ENCODE measurements at places on chromosomes 4 and X.

- no peak for DNase-seq
Measured at GRCh38 chr4:84879651-84880200, 86.8 kb downstream of the WDFY3 start.

DNA sequence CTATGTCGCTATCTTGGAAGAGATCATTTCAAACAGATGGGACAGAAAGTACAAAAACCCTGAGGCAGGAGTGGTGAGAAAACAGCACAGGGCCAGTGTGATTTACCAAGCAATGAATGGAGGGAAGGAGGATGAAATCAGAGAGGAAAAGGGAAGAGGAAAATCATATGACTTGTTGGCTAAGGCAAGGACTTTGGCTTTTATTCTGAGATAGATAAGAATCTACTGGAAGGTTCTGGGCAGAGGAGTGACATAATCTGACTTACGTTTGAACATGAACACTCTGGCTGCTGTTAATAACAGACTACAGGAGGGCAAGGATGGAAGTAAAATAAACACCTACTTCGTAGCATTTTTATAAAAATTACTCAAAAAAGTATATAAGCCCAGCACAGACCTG is 207.8 kb upstream of the SLC7A11 start:
- no peak for DNase-seq

DNA sequence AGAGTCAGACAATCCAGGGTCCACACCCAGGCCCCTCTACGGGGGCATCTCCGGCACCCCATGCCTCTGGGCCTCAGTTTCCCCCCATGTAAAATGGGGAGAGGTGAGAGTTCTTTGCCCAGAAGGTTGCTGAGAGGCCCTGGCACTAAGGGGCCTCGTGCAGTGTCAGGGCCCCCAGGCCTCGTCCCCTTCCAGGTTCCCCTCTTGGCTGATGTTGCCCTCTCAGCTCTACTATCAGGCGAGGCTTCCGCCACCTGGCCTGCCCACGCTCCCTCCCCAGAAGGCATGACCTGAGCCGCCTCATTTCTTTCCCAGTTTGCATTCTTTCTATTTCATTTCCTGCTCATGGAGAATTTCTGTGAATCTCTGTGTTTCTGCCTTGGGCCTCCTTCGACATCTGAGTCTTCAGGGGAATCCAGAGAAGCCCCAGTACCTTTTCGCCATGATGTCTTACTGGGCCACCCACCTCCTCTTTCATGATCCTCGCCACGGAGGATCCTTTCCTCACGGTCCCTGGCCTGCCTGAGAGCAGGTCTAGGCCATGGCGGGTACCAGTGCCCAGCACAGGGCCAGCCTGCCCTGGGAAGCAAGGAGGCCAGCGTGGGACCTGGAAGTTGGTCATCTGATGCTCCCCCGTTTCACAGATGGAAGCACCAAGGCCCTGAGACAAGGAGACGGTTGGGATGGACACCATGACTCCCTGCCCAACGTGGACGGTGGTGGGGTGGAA is 21.9 kb upstream of the MRFAP1 start:
- DNase-seq: no peak

DNA sequence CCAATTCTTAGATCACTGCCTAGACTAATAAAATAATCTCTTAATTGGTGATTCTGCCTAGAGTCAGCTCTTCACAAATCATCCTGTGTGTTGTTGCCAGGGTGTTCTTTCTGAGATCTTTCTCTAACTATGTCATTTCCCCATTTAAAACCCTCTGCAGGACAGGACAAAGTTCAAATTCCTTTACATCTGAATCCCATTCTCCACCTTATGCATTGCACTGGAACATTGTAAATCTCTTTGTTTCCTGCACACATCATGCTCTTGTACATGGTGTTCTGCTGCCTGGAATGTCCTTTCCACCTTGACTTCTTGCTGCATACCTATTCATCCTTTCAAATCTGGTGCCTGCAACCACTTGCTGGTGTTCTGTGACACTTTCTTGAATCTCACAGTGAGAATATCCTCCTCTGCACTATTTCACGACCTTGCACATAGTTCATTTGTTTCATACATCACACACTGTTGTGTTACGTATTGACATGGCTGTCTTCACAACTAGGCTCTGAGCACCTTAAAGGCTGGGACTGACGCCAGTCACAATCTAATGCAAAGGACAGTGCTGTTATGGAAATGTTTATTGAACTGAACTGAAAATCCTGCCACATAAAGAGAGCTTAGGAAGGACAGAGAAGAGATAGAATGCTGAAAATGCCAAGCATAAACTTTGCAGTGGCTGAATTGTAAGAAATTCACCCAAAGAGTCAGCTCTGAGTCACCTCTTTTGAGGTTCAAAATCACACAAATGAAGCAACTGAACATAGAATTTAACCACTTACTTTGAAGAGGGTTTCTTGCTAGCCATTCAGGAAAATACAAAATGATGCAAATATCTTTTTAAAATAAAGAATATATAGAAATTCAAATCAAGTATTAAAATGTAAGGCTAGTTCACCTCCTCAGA is 26.4 kb upstream of the SMIM14 start:
- DNase-seq: no peak

DNA sequence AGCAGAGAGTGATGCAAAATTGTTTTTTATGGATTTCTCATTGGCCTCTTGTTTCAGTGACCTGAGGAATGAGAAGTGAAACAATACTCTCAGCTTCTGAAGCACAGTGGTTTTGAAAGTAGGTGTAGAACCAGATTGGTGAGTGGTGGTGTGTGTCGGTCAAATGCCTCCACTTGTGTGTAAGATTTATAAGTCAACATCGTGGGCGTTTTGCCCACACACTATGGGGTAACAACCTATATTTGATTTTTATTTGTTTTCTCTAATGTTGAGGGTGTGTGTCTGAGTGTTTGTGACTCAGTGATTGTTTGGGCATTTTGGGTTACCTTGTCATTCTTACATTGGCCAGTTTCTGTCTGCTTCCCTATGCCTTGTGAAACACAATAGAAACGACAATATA is 23.3 kb downstream of the ADGRL3 start:
- no peak for DNase-seq

DNA sequence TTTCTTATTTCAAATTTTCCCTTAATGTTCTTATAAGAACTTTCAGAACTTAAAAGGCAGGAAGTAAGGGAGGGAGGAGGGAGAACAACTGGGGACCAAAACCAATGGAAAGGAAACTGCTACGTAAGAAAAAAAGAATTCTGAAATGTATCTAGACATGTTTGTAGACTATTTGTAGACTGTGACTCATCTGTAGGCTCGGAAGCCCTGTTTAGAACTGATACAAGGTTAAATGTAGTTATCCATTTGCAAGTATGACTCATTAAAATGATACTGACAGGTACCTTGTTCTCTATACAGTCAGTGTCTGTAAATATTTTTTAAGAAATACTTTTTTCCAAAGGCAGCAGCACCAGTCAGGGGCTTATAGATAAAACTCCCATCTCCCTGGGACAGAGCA is 202.0 kb downstream of the DHX15 start:
- no peak for DNase-seq

DNA sequence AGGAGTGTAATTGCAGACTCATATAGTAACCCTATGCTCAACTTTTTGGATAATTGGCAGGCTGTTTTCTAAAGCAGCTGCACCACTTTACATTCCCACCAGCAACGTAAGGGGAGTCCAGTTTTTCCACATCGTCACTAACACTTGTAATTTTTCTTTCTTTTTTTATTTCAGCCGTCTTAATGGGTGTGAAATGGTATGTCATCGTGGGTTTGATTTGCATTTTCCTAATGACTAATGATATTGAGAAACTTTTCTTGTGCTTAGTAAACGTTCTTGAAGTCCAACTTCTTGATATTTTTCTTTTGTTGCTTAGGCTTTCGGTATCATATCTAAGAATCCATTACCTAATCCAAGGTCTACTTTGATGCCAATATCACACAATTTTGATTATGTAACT is 95.3 kb upstream of the IL1RAPL1 start:
- no peak for DNase-seq

- no peak for DNase-seq
Measured at GRCh38 chrX:38799995-38800580, 1.2 kb upstream of the MID1IP1 start.

- DNase-seq: no peak
Measured at GRCh38 chrX:17860811-17861488, at the start of gene RAI2. Gene RAI2, minus strand, starts transcription at chrX:17861298. Its CDS starts 59,288 bp downstream, at chrX:17802010.

DNA sequence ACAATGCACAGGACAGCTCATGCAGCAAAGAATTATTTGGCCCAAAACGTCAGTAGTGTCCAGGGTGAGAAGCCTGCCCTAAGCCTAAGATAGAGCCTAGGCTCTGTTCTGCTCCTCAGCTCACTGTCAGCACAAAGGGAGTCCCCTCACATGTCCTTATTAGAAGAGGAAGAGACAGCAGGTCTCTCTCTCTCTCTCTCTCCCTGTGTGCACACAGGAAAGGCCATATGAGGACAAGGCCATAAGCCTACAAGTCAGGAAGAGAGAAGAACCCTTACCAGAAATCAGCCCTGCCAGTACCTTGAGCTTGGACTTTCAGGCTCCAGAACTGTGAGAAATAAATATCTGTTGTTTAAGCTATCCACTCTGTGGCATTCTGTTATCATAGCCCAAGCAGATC is 20.4 kb downstream of the FAM184B start:
- DNase-seq: no peak

Measured in stimulated activated CD8-positive, alpha-beta memory T cell treated with anti-CD3 and anti-CD28 coated beads, Interleukin-15, amount 100 ng/mL, for 24 hours (primary cell).